ENCODE measurements at places on chromosomes 3 and 15. TPM values are rescaled to one million over a fixed set of nuclear protein-coding genes. Genes with fewer than 3 reads are reported as not detected.

The GABRR3 gene
- total RNA-seq: not detected

The PLA2G4E gene
- not detected for total RNA-seq

The PDCD10 gene
- total RNA-seq: 63.7 TPM

The IL5RA gene
- not detected for total RNA-seq

The CACNA1D gene
- not detected for total RNA-seq

The FANCD2 gene
- total RNA-seq: 36.7 TPM

GRCh38 chr3:49397470-49397869 lies 14.3 kb downstream of the RHOA start:
- DNase-seq: no peak
- peaks cover 53% of the 10 kb centered on the region for H3K36me3 ChIP-seq
- no peak overlapping the region for H3K4me3 ChIP-seq
- no peaks in the 10 kb centered on the region for H3K27me3 ChIP-seq
- H3K4me1 ChIP-seq: no peaks in the 10 kb centered on the region

- no peaks in the 10 kb centered on the region for H3K36me3 ChIP-seq
- peaks cover 26% of the 10 kb centered on the region for H3K4me1 ChIP-seq
- peak; percentile 55 for DNase-seq
- no peak overlapping the region for H3K4me3 ChIP-seq
Observed at GRCh38 chr15:57227899-57228298, 148.4 kb upstream of the CGNL1 start.

- DNase-seq: no peak
- H3K4me3 ChIP-seq: no peak overlapping the region
- peak overlapping the region; percentile 91 for H3K27ac ChIP-seq
- H3K27me3 ChIP-seq: no peaks in the 10 kb centered on the region
- no peaks in the 10 kb centered on the region for H3K36me3 ChIP-seq
Observed at GRCh38 chr15:57356178-57356577, 20.1 kb upstream of the CGNL1 start.

DNA sequence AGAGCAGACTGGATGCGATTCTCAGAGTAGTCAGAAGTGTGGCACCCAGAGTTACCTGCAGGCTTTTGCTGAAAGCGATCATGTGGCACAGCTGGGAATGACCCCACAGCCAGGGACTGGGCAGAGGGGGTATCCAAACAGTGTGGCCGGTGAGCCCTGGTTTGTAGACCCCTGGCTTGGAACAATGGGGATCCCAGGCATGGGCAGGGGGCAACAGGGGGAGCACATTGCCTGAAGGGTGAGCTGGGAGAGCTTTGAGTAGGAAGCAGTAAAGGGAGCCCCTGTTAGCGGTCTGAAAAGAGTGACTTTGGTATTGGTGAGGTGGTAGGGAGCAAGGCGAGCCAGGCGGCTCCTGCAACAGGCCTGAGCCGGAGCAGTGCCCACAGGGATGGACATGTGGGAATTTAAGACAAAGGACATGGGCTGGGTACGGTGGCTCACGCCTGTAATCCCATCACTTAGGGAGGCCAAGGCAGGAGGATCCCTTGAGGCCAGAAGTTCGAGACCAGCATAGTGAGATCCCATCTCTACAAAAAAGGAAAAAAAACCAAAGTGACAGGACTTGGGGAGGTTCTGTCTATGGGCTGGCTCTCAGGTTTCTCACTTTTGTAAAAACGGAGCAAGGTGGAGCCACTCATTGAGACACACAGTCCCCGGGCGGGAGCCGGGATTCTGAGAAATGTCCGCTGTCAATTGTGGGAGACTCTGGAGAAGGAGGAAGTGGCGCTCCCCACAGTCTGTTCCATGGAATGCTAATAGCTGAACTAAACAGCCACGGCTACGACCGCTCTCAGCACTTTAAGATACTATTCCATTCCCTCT lies 223.8 kb upstream of the LYSMD4 start:
- H3K36me3 ChIP-seq: no peaks in the 10 kb centered on the region
- peak; percentile 28 for DNase-seq
- H3K27ac ChIP-seq: no peak overlapping the region
- H3K4me3 ChIP-seq: no peak overlapping the region

DNA sequence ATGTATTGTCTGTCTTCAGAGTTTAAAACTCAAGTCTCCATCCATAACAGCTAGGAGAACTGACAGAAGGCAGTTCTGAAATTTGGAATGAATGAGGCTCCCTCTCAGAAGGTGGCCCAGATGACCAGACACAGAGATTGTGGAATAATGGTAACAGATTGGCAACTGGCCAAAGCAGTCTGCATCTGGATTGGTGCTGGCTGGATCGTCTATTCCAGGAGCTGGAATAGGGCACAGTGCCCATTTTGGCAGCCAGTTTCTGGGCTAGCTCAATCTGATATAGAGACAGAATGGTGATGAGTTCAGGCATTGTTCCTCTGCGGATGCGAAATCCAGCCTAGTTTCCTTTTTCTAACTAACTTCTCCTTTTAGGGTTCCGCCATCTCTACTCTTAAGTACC lies 851.7 kb downstream of the PDCD6IP start:
- no peaks in the 10 kb centered on the region for H3K27me3 ChIP-seq
- no peaks in the 10 kb centered on the region for H3K36me3 ChIP-seq
- no peak overlapping the region for H3K4me3 ChIP-seq
- no peak overlapping the region for H3K27ac ChIP-seq
- no peak for DNase-seq

DNA sequence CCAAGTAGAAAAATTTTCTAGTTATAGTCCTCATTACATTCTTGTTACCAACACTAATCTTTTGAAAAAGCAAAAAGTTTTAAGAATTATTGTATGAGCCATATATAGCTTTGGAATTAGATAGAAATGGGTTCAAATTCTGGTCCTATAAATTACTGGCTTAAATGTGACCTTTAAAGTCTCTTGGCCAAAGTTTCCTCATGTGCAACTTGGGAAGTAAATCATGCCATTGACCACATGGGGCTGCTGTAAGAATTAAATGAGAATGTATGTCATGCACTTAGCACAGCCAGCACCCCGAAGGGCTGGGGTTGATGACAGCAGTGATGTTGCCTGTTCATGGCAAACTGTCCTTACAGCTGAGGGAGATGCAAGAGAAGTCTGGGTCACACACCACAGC lies 108.3 kb downstream of the TOP2B start:
- no peak overlapping the region for H3K27ac ChIP-seq
- no peaks in the 10 kb centered on the region for H3K27me3 ChIP-seq
- H3K4me1 ChIP-seq: 0 out of 2 replicates have a peak, but pooled peaks cover 4% of the 10 kb centered on the region
- H3K4me3 ChIP-seq: no peak overlapping the region
- DNase-seq: no peak

GRCh38 chr3:121989943-121990342 lies 32.1 kb downstream of the ILDR1 start:
- DNase-seq: no peak
- no peaks in the 10 kb centered on the region for H3K27me3 ChIP-seq
- H3K27ac ChIP-seq: no peak overlapping the region
- H3K4me3 ChIP-seq: no peak overlapping the region

DNA sequence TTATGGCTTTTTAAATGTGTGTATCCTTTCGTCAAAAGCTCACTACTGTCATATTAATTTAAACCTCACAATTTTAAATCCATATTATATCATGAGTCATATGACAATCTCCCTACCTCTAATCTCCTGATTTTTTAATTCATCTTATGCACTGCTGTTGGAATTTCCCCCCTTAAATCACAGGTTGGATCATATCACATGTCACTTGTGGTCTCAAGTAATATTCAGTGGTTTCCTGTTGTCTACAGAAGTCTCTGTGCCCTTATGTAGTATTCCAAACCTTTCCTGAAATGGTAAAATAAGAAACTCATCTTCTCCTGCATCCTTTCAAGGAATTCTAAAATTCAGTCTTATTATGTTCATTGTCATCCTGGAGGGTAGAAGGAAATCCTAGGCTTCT lies 116.0 kb upstream of the CBLB start:
- H3K4me1 ChIP-seq: no peaks in the 10 kb centered on the region
- H3K27me3 ChIP-seq: no peaks in the 10 kb centered on the region
- no peak for DNase-seq
- no peaks in the 10 kb centered on the region for H3K36me3 ChIP-seq

GRCh38 chr3:89049119-89049518 lies 58.3 kb upstream of the EPHA3 start:
- H3K4me1 ChIP-seq: no peaks in the 10 kb centered on the region
- H3K27ac ChIP-seq: no peak overlapping the region
- DNase-seq: no peak

DNA sequence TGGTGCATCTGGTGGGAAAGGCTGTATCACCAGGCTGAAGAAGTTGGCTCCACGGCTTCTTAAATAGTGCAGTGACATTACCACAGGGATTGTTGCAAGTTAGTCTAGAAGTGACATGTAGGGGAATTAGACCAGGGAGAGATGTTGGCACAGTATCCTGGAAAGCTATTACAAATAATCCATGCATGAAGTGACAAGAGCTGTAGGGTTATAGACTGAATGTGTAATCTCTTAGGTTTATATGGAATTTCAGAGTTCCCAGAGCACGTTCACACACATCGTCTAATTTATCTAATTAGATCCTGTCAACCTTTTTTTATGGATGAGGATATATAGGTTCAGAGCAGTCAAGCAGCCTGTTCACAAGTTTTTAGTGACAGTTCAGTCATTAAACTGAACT lies 37.3 kb upstream of the APH1B start:
- H3K4me1 ChIP-seq: peaks cover 35% of the 10 kb centered on the region
- DNase-seq: no peak
- H3K27ac ChIP-seq: no peak overlapping the region
- H3K36me3 ChIP-seq: peaks cover 12% of the 10 kb centered on the region
- H3K27me3 ChIP-seq: no peaks in the 10 kb centered on the region
- H3K4me3 ChIP-seq: no peak overlapping the region

- no peaks in the 10 kb centered on the region for H3K27me3 ChIP-seq
- peaks cover 13% of the 10 kb centered on the region for H3K36me3 ChIP-seq
- H3K4me3 ChIP-seq: no peak overlapping the region
- peaks cover 7% of the 10 kb centered on the region for H3K4me1 ChIP-seq
Observed at GRCh38 chr3:153158961-153159735, 2.9 kb upstream of the RAP2B start.

- H3K36me3 ChIP-seq: no peaks in the 10 kb centered on the region
- no peaks in the 10 kb centered on the region for H3K4me1 ChIP-seq
- DNase-seq: no peak
- no peak overlapping the region for H3K4me3 ChIP-seq
- no peak overlapping the region for H3K27ac ChIP-seq
- no peaks in the 10 kb centered on the region for H3K27me3 ChIP-seq
Observed at GRCh38 chr3:143151004-143151731, 31.6 kb downstream of the CHST2 start.

- 0 out of 2 replicates have a peak, but pooled peaks cover 4% of the 10 kb centered on the region for H3K4me1 ChIP-seq
- no peaks in the 10 kb centered on the region for H3K36me3 ChIP-seq
- no peak for DNase-seq
- H3K27ac ChIP-seq: no peak overlapping the region
Observed at GRCh38 chr3:124207873-124208485, 216.1 kb upstream of the ROPN1 start.

DNA sequence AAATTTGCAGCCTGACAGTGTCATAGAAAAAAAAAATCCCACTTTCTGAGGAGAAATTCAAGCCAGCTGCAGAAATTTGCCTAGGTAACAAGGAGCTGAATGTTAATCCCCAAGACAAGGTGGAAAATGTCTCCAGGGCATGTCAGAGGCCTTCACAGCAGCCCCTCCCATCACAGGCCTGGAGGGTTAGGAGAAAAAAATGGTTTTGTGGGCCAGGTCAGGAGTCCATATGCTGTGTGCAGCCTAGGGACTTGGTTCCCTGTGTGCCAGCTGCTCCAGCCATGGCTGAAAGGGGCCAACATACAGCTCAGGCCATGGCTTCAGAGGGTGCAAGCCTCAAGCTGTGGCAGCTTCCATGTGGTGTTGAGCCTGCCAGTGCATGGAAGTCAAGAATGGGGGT lies 11.2 kb downstream of the CD200R1 start:
- H3K27me3 ChIP-seq: no peaks in the 10 kb centered on the region
- DNase-seq: no peak
- H3K4me3 ChIP-seq: no peak overlapping the region
- H3K27ac ChIP-seq: no peak overlapping the region
- H3K4me1 ChIP-seq: no peaks in the 10 kb centered on the region

- no peak overlapping the region for H3K27ac ChIP-seq
- no peaks in the 10 kb centered on the region for H3K4me1 ChIP-seq
- H3K4me3 ChIP-seq: no peak overlapping the region
- no peaks in the 10 kb centered on the region for H3K36me3 ChIP-seq
- DNase-seq: no peak
- no peaks in the 10 kb centered on the region for H3K27me3 ChIP-seq
Observed at GRCh38 chr15:54518156-54518882, 540.1 kb downstream of the UNC13C start.

DNA sequence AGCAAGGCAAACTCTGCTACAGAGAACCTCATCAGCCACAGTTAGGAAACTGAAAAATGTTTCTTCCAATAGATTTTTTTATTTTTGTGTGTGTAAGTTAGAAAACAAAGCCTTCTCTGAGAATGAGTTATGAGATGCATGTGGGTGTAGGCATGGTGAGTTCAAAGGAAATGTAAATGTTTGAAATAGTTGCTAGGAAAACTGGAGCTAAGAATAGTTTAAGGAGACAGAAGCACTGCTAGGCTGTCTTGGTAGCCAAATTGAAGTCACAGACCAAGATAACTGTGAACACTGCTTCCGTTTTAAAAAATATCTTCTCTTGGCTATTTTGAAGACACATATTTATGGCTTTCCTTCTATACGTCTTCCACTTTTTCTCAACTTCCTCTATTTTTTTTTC lies 1501.2 kb upstream of the CADM2 start:
- H3K27me3 ChIP-seq: no peaks in the 10 kb centered on the region
- no peaks in the 10 kb centered on the region for H3K4me1 ChIP-seq
- DNase-seq: no peak
- no peak overlapping the region for H3K27ac ChIP-seq
- no peaks in the 10 kb centered on the region for H3K36me3 ChIP-seq

- no peak overlapping the region for H3K27ac ChIP-seq
- no peaks in the 10 kb centered on the region for H3K27me3 ChIP-seq
- peaks cover 14% of the 10 kb centered on the region for H3K4me1 ChIP-seq
- no peak overlapping the region for H3K4me3 ChIP-seq
Observed at GRCh38 chr3:138118612-138119422, 3.4 kb upstream of the DZIP1L start.

DNA sequence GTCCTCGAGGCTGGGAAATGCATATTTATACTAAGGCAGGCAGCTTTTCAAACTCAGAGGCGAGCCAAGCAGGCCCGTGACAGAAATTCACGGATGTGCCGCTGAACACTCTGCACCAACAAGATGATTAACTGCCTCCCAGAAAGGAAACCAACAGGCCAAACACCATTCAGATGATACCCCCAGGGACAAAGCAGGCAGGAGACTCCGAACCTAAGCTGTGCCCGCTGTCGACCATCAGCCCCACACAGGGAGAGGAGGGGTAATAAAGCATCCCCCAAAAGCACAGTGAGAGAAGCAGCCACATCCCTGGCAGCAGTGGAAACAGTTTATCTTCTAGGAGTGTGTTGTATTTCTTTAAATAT lies 31.8 kb downstream of the ADAMTS17 start:
- no peak overlapping the region for H3K27ac ChIP-seq
- no peaks in the 10 kb centered on the region for H3K27me3 ChIP-seq
- no peak for DNase-seq
- no peak overlapping the region for H3K4me3 ChIP-seq
- no peaks in the 10 kb centered on the region for H3K36me3 ChIP-seq

All from SJSA1 (cell line).